ENCODE measurements at places on chromosomes 1 and 21. TPM values are rescaled to one million over a fixed set of nuclear protein-coding genes. Genes with fewer than 3 reads are reported as not detected.

GBP3 gene
- total RNA-seq: 102 TPM

GPR25 gene
- 0.48 TPM for total RNA-seq

GRCh38 chr1:94798054-94798453 lies 22.1 kb upstream of the SLC44A3 start:
- H3K4me3 ChIP-seq: no peak overlapping the region
- no peaks in the 10 kb centered on the region for H3K27me3 ChIP-seq
- no peak for DNase-seq
- peaks cover 33% of the 10 kb centered on the region for H3K4me1 ChIP-seq
- no peaks in the 10 kb centered on the region for H3K36me3 ChIP-seq

MFN2 gene
- total RNA-seq: 72.1 TPM

- H3K27me3 ChIP-seq: no peaks in the 10 kb centered on the region
- peak; percentile 75 for DNase-seq
- H3K36me3 ChIP-seq: peaks cover 8% of the 10 kb centered on the region
- peak overlapping the region; percentile 84 for H3K27ac ChIP-seq
- peaks cover 35% of the 10 kb centered on the region for H3K4me1 ChIP-seq
Observed at GRCh38 chr21:38820471-38821239, 14.9 kb downstream of the ETS2 start.

DNA sequence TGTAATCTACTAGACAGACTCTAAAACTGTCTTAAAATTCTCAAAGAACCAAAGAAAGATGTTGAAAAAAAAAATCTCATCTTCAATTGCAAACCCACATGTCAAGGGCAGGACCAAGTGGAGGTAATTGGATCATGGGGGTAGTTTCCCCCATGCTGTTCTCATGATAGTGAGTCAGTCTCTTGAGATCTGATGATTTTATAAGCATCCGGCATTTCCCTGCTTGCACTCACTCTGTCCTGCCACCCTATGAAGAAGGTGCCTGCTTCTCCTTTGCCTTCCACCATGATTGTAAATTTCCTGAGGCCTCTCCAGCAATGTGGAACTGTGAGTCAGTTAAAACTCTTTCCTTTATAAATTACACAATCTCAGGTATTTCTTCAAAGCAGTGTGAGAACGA lies 257.0 kb downstream of the HHIPL2 start:
- H3K4me1 ChIP-seq: no peaks in the 10 kb centered on the region
- H3K4me3 ChIP-seq: no peak overlapping the region
- no peaks in the 10 kb centered on the region for H3K36me3 ChIP-seq

GRCh38 chr1:64624218-64624713 lies 120.6 kb upstream of the RAVER2 start:
- no peaks in the 10 kb centered on the region for H3K36me3 ChIP-seq
- no peaks in the 10 kb centered on the region for H3K4me1 ChIP-seq
- H3K27ac ChIP-seq: no peak overlapping the region
- H3K4me3 ChIP-seq: no peak overlapping the region
- H3K27me3 ChIP-seq: no peaks in the 10 kb centered on the region

OR2T2 gene
- total RNA-seq: not detected

GRCh38 chr1:201917362-201918033 lies 28.8 kb downstream of the SHISA4 start:
- peaks cover 72% of the 10 kb centered on the region for H3K4me1 ChIP-seq
- no peak for DNase-seq
- H3K36me3 ChIP-seq: no peaks in the 10 kb centered on the region
- H3K27me3 ChIP-seq: no peaks in the 10 kb centered on the region
- no peak overlapping the region for H3K4me3 ChIP-seq

GRCh38 chr1:174786760-174787159 lies 213.0 kb upstream of the CACYBP start:
- H3K4me3 ChIP-seq: no peak overlapping the region
- no peak overlapping the region for H3K27ac ChIP-seq
- no peak for DNase-seq
- H3K27me3 ChIP-seq: no peaks in the 10 kb centered on the region

PGLYRP4 gene
- not detected for total RNA-seq

DNA sequence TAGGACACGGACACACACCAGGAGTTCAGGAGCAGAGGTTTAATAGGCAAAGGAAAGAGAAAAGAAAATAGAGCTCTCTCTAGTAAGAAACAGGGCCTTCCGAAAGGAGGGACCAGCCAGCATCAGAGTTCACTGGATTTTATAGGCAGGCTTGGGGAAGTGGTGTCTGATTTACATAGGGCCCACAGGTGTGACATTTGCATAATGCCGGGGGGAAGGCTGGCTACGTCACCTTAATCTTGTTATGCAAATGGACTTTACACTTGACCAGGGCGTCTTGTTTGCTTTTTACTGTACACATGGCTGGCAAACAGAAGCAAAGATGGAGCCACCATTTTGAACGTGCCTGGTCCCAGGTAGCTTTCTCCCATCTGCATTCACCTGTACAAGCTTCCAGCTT lies at the start of gene OR14A16:
Gene OR14A16, minus strand, starts transcription at position 97 of the 400 bp plus-strand sequence. CDS start 8,390 bp downstream, outside the sequence.
- no peak within 1 kb of the TSS for H3K27ac ChIP-seq
- no peaks in the 10 kb centered on the region for H3K36me3 ChIP-seq
- DNase-seq: no peak
- H3K4me1 ChIP-seq: no peaks in the 10 kb centered on the region

DNA sequence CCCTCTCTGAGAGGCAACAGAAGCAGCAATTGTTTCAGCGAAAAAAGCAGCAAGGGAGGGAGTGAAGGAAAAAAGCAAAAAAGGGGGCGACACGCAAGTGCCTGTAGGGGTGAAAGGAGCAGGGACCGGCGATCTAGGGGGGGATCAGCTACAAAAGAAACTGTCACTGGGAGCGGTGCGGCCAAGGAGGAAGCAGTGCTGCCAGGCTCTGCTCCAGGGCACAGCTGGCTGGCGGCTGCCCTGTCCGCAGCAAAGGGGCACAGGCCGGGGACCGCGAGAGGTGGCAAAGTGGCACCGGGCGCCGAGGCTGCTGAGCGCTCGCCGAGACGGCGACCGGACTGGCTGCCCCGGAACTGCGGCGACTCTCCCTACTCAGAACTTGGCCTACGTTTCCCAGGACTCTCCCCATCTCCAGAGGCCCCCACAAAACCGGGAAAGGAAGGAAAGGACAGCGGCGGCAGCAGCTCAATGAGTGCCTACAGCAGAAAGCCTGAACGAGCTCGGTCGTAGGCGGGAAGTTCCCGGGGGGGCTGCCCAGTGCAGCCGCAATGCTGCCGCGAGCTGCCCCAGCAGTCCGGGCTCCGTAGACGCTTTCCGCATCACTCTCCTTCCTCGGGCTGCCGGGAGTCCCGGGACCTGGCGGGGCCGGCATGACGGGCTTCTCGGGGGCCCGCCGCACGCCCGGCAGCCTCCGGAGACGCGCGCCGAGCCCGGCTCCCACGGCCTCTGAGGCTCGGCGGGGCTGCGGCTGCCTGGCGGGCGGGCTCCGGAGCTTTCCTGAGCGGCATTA lies 1.0 kb upstream of the CDKN2C start:
- peak; percentile 58 for DNase-seq
- no peaks in the 10 kb centered on the region for H3K36me3 ChIP-seq
- peak overlapping the region; percentile 97 for H3K27ac ChIP-seq
- H3K4me3 ChIP-seq: peak overlapping the region; percentile 92
- H3K4me1 ChIP-seq: peaks cover 12% of the 10 kb centered on the region
- H3K27me3 ChIP-seq: no peaks in the 10 kb centered on the region

GRCh38 chr1:89667691-89668090 lies 34.8 kb downstream of the LRRC8C start:
- no peaks in the 10 kb centered on the region for H3K36me3 ChIP-seq
- H3K27ac ChIP-seq: no peak overlapping the region
- no peak for DNase-seq
- no peaks in the 10 kb centered on the region for H3K27me3 ChIP-seq
- peaks cover 9% of the 10 kb centered on the region for H3K4me1 ChIP-seq
- no peak overlapping the region for H3K4me3 ChIP-seq

GRCh38 chr1:178376008-178376407 lies 120.8 kb downstream of the CLEC20A start:
- no peak overlapping the region for H3K27ac ChIP-seq
- DNase-seq: no peak
- no peak overlapping the region for H3K4me3 ChIP-seq

RAD54L gene
- total RNA-seq: 1.5 TPM
